C1 segment of cervical spinal cord (tissue), 14 donors: ENCODE measurements at places on chromosomes 16 and 17.
A peak's percentile ranks its signal among the peaks of the same experiment; 100 is the strongest.

GRCh38 chr17:74332017-74332650 lies 6.1 kb downstream of the KIF19 start:
- DNase-seq: no peak

DNA sequence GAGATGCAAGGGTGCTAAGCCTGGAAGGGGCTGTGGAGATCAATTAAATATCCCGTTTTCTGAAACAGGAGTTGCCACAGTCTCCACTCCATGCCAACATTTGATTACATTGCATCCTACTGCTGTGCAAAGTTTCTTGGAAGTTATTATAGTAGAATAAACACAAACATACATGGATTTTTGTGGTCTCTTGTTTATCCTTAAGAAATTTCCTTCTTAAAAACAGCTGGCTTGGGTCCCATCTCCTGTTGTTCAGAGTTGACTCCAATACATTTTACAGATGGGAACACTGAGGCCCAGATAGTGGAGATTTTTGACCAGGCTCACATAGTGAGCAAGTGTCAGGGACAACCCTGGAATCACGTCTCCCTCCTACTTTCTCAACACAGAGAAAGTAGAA lies 124.0 kb upstream of the ADAMTS18 start:
- no peak for DNase-seq

DNA sequence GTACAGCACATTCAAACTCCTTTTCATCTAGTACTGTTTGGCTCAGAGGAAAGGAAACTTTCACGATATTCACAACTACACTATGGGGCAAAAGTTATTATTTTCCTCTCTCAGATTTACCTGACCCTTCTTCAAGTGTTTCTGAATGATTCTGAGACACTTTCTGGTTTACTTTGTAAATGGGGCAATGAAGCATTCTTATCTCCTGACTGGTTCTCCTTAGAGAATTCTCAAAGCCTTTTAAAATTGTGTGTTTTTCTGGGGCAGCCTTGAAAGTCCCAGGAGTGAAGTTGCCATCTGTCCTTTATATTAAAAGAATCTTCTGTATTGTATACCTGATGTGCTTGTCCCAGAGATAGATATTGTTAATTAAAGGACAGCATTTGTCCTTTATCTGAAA lies 264.9 kb downstream of the FTO start:
- DNase-seq: no peak

DNA sequence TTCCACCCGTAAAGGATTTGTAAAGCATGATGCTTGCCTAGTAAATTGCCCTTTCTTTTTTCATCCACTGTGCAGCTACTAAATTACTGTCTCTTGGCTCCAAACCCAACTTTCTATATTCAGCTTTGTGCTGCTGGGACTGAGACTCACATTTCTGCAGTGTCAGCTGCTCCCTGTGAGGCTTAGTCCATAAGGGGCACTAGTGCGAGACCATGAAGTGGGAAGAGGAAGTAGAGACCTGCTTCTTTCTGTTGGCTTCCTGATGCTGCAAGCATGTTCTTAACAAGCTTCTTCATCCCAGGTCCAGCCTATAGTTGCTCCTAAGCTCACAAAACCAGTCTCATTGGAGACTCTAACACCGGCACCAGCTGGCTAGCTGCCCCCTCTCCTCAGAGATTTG lies 74.9 kb upstream of the HS3ST2 start:
- DNase-seq: no peak

- DNase-seq: no peak
Observed at GRCh38 chr17:45022655-45023339, 28.6 kb downstream of the DCAKD start.

- no peak for DNase-seq
Observed at GRCh38 chr17:56292010-56292409, 138.7 kb downstream of the ANKFN1 start.

- DNase-seq: no peak
Observed at GRCh38 chr16:12417030-12417814, 386.5 kb downstream of the CPPED1 start.

GRCh38 chr16:83915081-83915480 lies 16.2 kb downstream of the MLYCD start:
- no peak for DNase-seq

DNA sequence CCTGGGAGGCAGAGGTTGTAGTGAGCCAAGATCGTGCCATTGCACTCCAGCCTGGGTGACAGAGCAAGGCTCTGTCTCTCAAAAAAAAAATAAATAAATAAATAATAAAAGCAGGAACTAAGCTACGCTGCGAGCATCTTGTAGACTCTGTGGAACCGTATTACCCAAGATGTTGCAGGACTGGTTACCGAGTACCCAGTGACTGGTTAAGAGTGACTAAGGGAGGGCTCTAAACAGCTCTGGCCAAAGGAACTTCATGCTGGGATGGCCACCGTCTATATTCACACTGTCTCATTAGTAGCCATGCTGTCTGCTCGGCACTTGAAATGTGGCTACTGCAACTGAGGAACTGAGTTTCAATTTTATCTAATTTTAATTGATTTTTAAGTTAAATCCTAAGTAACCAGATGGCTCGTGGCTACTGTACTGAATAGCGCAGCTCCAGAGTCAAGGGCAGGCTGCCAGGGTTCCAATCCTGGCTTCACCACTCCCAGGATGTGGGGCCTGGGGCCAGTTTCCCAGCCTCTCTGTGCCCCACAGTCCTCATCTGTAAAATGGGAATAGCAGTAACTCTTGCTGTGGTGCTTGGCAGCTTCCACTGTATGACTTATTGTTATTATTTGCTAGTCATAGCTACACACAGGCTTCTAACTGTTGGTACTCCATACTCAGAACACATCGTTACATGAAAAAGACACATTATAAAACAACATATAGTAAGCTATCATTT lies 3.0 kb downstream of the NTAN1 start:
- DNase-seq: no peak

- no peak for DNase-seq
Observed at GRCh38 chr17:79135628-79136405, 61.2 kb downstream of the ENGASE start.

DNA sequence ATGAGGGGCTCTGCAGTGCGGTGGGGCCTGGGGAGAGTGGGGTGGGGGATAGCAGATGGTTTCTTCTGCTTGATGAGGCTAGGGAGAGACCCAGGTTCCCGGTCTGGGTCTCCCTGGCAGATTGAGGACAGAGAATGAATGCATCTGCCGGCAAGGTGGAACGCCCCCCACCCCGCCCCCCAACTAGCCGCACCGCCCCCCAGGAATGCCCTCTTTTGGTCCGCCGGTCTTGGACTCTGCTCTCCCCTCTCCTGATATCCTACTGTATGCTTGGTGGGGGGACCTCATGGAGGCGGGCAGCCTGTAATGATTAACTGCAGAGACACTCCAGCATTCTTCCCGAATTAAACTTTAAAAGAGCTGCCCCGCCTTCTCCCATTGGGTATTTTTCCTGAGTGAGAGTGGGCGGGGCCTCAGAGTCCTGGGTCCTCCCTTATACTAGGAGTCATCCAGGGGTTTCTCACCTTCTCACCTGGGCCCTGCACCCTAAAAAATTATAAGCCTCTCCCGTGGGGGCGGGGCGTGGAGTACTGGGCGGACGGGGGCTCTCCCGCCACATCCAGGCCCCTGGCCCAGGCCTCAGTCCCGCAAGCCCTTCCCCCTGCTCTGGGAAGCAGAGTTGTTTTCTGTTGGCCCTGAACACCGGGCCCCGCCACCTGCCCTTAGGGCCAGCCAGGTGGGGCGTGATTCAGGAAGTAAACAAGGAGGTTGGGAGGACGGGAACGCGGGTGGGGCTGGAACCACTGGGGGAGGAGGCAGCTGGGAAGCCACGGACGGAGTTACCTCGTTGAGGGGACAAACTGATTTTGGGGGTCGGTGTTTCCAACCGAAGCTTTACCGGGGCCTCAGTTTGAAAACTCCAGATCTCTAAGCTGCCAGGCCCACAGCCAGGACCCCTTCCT lies 1.5 kb downstream of the GRB7 start:
- DNase-seq: no peak

- no peak for DNase-seq
Observed at GRCh38 chr17:10772425-10773380, 31.2 kb downstream of the TMEM238L start.

- no peak for DNase-seq
Observed at GRCh38 chr16:67393788-67394154, 473 bp upstream of the TPPP3 start.

DNA sequence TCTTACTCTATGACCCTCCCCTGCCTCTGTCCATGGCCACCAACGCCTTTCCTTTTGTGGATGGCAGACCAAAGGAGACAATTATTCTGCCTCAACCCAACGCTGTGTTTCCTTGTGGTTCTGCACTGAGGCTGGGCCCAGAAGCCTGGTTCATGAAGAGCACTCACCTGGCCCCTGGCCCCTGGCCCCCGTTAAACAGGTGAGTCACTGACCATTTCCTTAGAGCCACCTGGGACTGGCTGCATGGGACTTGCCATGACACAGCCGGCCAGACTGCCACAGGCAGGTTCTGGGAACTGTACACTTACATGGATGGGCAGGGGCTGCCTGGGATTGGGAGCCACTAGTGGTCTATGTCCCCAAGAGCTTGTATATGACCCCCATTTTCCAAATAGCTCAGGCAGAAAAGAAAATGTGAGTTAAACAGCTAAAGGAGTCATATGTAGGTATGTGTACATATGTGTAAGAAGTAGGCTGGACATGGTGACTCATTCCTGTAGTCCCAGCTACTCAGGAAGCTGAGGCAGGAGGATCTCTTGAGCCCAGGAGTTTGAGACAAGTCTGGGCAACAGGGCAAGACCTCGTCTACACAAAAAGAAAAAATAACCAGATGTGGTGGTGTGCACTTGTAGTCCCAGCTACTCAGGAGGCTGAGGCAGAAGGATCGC lies 181.9 kb upstream of the CACNG5 start:
- DNase-seq: no peak

- no peak for DNase-seq
Observed at GRCh38 chr17:48996722-48997102, 473 bp upstream of the IGF2BP1 start.

DNA sequence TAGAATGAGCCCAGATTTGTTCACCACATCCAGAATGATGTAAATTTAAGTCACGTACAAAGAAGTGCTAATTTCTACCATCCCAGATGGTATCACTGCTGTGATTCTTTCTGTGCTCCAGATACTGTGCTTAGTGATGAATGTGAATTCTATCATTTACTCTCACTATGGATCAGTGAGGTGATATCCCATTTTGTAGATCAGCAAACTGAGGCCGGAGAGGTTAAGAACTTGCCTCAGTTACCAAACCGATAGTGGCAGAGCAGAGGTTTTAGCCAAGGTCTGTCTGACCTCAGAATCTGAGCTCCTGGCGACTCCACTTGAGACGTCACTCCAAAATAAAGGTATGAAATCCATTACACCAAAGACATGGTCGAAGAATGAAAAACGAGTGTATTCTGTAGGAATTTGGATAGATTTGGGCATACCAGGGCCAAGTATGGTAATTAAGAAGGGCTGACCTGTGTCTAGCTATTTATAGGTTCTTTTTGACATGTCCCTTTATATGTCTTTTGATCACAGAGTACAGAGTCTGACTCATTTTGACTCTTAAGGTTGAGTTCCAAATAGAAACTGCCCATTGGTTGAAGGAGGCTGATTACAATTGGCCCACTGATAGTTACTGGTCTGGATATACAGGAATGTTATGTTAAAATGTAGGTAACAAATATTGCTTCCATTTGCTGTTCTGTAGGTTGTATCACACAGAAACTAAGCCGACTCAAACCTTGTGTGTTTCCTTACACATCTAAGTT lies 10.0 kb downstream of the MAP2K6 start:
- DNase-seq: no peak

GRCh38 chr17:38565853-38566665 lies 39.7 kb downstream of the SRCIN1 start:
- no peak for DNase-seq

- DNase-seq: peak; percentile 24
Observed at GRCh38 chr16:46830417-46830901, 521 bp downstream of the C16orf87 start.

DNA sequence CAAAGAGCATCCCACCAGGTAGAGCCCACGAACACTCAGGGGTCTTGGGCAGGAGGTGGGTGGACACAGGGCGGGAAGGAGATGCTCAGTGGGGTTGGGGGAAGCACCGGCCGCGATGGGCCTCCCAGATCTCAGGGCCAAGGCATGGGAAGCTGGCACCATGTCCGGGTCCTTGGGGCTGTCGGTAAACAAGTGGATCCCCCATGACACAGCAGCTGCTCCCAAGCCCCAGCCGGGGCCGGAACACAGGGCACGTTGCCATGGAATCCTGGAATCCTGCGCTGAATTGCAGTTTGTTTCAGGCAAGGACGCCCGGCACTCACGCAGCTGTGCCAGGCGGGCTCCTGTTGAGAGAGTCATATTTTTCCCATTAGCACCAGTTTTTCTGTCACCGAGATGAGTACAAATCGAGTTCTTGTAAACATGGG lies 23.0 kb upstream of the CHMP6 start:
- DNase-seq: peak; percentile 34

- no peak for DNase-seq
Observed at GRCh38 chr17:77206158-77206956, 65.6 kb downstream of the SEC14L1 start.

DNA sequence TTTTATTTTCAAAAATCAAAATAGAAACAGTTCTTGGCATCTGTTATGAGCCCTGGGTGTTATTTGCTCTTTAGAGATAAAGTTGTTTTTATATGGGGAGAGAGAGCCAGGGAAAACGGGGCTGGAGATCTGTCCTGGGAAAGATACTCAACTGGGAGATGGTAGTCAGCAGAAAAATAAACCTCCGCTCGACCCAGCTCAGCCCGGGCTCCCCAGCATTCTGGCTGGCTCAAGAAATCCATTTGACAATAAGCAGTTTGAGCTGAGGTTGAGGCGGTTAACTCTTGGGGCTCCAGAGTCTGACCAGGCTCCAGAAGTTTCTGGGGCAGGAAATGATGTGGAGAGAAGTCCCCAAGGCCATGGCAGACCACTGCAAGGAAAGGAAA lies 151.9 kb downstream of the IRX5 start:
- no peak for DNase-seq

GRCh38 chr17:61389670-61390478 lies 9.8 kb upstream of the TBX2 start:
- DNase-seq: peak; percentile 23

GRCh38 chr17:19296786-19297778 lies 59.9 kb downstream of the EPN2 start:
- no peak for DNase-seq

DNA sequence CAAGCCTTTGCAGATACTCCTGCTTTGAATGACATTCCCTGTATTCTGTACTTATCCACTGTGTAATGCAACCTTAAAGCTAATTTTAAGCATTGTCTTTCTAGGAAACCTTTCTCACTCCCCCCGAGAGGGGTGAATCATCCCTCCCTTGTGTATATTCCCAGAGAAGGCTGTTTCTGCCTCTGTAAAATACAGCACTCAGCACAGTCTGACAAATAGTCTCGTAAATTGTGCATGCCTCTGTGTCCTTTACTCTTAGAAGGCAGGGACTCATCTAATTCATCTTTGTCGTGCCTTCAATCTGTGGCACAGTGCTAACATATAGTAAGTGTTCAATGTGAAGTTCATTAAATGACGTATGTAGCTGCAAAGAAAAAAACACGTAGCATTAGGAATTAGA lies 200.7 kb downstream of the CA10 start:
- DNase-seq: no peak
